ENCODE measurements at places on chromosomes 12 and 14. TPM values are rescaled to one million over a fixed set of nuclear protein-coding genes. Genes with fewer than 3 reads are reported as not detected.

APEX1 gene
- total RNA-seq: 74.9 TPM

NPFF gene
- not detected for total RNA-seq

TBX5 gene
- total RNA-seq: 1.1 TPM

HVCN1 gene
- total RNA-seq: 2.0 TPM

PTPN21 gene
- 8.0 TPM for total RNA-seq

WNT5B gene
- total RNA-seq: 28.5 TPM

CLEC4D gene
- total RNA-seq: not detected

BATF gene
- 0.12 TPM for total RNA-seq

SCYL2 gene
- 27.2 TPM for total RNA-seq

RPS6KA5 gene
- 0.59 TPM for total RNA-seq

CCDC38 gene
- total RNA-seq: not detected

SMIM41 gene
- total RNA-seq: 0.15 TPM

LRRC43 gene
- 1.2 TPM for total RNA-seq

KCNA1 gene
- total RNA-seq: not detected

FAM90A1 gene
- total RNA-seq: 0.35 TPM

KRT83 gene
- total RNA-seq: not detected

HOXC4 gene
- not detected for total RNA-seq

CCDC197 gene
- not detected for total RNA-seq

SLC7A8 gene
- 0.15 TPM for total RNA-seq

PTHLH gene
- 0.83 TPM for total RNA-seq

RASSF8 gene
- 73.4 TPM for total RNA-seq

DHRS2 gene
- total RNA-seq: 0.08 TPM

INHBC gene
- total RNA-seq: not detected

TRHDE gene
- 0.38 TPM for total RNA-seq

POTEG gene
- not detected for total RNA-seq

KRT6C gene
- not detected for total RNA-seq

SPATS2 gene
- total RNA-seq: 48.0 TPM

IRF2BPL gene
- total RNA-seq: 19.2 TPM

IL22 gene
- not detected for total RNA-seq

TSPAN8 gene
- total RNA-seq: 0.35 TPM

HRK gene
- total RNA-seq: not detected

MYL6B gene
- 104 TPM for total RNA-seq

RAB3IP gene
- 1.9 TPM for total RNA-seq

KRT4 gene
- not detected for total RNA-seq

OVCH1 gene
- 0.70 TPM for total RNA-seq

FAM181A gene
- total RNA-seq: not detected

DPY19L2 gene
- total RNA-seq: 1.3 TPM

ZFHX2 gene
- total RNA-seq: 0.35 TPM

TAS2R7 gene
- not detected for total RNA-seq

AREL1 gene
- 22.6 TPM for total RNA-seq

KITLG gene
- 9.9 TPM for total RNA-seq

GNB3 gene
- 1.7 TPM for total RNA-seq

PIWIL1 gene
- total RNA-seq: not detected

BIN2 gene
- total RNA-seq: not detected

KLHDC1 gene
- 2.9 TPM for total RNA-seq

PKP2 gene
- 0.35 TPM for total RNA-seq

B4GALNT3 gene
- total RNA-seq: 0.23 TPM

RNASE4 gene
- total RNA-seq: 20.3 TPM

CFAP54 gene
- total RNA-seq: 1.6 TPM

KRT72 gene
- not detected for total RNA-seq

ADGRD1 gene
- 0.15 TPM for total RNA-seq

LRCOL1 gene
- not detected for total RNA-seq

CHMP4A gene
- total RNA-seq: 24.2 TPM

HSPA2 gene
- 2.9 TPM for total RNA-seq

SLC10A1 gene
- not detected for total RNA-seq

TAS2R9 gene
- total RNA-seq: not detected

GLIPR1L2 gene
- total RNA-seq: 0.23 TPM

GLIPR1L1 gene
- total RNA-seq: not detected

ACOT6 gene
- total RNA-seq: not detected
